A673 (cell line): ENCODE measurements at places on chromosomes 4 and X. TPM values are rescaled to one million over a fixed set of nuclear protein-coding genes. Genes with fewer than 3 reads are reported as not detected.

Gene RPL10
- 2,429 and 2,445 TPM in 2 replicates for total RNA-seq

Gene PRKX
- 42.6 and 43.3 TPM in 2 replicates for total RNA-seq

Gene NAA11
- not detected in 2 replicates for total RNA-seq

Gene ETDA
- not detected in 2 replicates for total RNA-seq

Gene TIMM17B
- total RNA-seq = 60.8 and 72.4 TPM in 2 replicates

Gene GLOD5
- not detected in 2 replicates for total RNA-seq
